ENCODE measurements at places on chromosomes 3 and 15.
A peak's percentile ranks its signal among the peaks of the same experiment; 100 is the strongest.

DNA sequence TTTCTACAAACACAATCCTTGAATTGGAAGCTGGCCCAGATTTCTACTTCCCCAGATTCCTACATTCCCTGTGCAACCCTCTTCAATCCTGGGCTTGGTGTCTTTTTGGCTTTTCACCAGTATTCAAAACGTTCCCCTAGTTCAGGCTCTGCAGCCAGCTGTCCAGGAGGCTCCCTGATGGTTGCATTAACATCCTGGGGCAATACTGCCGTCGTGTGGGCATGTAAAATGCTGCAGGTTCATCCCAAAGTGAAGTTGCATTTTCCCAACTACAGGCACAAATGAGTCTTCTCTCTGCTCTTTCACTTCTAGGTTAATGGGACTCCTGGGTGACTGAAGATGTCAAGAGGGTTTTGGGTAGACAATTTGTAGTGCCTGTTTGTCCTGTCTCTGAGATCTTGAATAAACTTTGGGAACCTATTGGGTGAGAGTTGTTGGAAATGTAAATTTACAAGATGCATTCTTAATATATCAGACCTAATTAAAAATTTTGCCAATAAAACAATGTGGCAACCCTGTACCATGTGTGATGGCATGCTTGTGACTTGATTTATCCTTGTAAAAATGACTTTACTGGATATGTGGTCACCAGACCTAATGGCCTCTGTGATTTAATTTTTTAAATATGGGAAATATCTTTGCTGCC lies 28.6 kb downstream of the SOX14 start:
- DNase-seq, result no peak

DNA sequence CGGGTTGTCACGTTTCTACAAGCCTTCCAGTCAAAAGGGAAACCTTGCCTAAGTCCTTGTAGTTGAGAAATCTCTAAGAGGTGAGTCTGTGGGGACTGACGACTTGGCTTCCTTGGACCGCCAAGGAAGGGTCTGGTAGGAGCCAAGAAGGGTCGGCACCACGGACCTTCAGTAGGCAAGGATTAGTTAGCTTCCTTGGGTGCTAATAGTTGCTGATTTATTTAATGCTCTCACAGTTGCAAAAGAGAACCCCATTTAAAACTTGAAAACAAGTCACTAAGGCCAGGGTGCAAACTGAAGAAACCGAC lies 361 bp upstream of the LCMT2 start:
- DNase-seq, result no peak

DNA sequence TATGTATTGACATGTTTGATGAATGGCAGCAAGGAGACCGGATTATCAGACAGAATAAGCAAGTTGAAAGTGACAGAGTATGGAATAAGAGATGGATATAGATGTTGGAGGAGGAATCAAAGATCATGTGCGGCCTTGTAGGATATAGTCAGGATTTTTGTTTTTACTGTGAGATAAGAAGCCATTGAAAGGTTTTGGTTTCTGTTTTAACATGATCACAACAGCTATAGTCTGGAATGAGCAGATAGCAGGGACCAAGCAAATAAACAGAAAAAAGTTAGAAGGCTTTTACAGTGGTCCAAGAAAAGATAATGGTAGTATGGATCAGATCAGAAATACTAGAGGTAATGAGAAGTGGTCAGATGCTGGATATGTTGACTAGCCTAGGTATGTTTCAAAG lies 52.6 kb downstream of the SLC12A6 start:
- DNase-seq, result no peak

GRCh38 chr15:60526127-60526616 lies 47.2 kb upstream of the ICE2 start:
- no peak for DNase-seq

DNA sequence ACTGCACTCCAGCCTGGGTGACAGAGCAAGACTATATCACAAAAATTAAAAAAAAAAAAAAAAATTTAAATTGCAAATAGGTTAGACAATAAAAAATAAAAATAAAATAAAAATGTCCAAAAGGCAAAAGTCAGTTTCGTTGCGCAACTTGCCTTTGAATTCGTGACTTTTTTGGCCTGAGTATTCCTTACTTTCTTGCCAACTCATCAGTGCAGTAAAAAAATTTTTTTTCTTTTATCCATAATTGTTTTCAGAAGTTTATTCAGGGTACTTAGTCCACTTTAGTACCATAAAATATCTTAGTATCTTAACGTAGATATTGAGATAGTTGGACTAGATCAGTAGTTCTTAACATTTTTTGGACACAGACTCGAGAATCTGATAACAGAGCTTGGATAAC lies 22.4 kb upstream of the CILP start:
- DNase-seq, result no peak

- DNase-seq, result no peak
These were observed 1.9 kb upstream of the TRIM71 start for GRCh38 chr3:32815841-32816438.

- DNase-seq, result peak; percentile 40
These were observed at the start of gene HEG1 for GRCh38 chr3:125055913-125056745. TSS of gene HEG1 (minus strand) at chr3:125055997. CDS start at chr3:125055890, 107 bp downstream.

DNA sequence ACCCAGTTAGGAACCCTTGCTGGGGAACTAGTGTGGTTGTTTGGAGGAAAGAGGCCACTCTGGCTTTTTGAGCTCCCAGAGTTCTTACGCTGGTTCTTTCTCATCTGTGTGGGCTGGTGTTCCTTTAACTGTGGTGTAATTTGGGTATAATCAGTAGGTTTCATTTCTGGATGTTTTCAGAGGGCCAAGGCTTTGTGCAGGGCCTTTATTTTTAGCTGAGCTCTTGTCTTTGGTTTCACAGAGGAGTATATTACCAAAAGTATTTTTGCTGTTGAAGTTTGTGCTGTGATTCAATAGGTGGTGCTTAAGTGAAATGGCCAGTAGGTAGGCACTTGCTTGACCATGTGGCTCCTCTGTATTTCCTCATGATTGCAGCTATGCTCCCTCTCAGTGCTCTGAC lies 357.9 kb downstream of the KCNH8 start:
- no peak for DNase-seq

- no peak for DNase-seq
These were observed 43.6 kb downstream of the DNAH12 start for GRCh38 chr3:57500506-57500905.

DNA sequence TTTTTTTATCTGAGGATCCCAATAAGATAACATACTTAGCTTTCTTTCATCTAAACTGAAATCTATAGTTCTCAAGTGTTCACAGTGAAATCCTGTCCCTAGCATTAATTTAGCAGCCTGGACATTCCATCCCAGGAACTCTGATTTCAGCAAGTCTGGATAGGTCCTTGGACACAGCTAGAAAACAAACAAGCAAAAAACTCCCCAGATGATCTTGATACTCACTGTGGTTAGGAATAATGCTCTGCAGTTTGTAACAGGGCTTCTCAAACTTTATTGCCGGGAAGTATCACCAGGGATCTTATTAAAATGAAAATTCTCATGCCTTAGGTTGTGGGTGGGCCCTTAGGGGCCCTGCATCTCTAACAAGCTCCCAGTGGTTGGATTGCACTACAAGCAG lies 24.3 kb downstream of the THBS1 start:
- no peak for DNase-seq

DNA sequence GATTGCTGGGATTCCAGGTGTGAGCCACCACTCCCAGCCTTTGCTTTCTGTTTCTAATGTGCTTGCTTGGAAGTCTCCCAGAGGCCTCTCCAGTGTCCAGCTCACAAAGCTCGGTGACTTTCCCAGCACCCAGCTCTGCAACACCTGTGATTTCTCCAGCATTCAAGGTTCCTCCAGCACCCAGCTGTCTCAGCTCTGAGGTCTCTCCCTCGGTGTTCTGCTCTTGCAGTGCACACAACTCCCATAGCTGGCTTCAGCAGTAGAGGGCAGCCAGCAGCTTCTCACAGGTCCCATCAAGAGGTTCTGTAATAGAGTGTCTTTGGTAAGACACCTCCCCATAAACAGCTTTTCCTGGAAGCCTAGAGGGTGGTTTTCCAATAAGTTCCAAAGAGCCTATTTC lies 75.1 kb downstream of the GRM7 start:
- DNase-seq, result no peak

DNA sequence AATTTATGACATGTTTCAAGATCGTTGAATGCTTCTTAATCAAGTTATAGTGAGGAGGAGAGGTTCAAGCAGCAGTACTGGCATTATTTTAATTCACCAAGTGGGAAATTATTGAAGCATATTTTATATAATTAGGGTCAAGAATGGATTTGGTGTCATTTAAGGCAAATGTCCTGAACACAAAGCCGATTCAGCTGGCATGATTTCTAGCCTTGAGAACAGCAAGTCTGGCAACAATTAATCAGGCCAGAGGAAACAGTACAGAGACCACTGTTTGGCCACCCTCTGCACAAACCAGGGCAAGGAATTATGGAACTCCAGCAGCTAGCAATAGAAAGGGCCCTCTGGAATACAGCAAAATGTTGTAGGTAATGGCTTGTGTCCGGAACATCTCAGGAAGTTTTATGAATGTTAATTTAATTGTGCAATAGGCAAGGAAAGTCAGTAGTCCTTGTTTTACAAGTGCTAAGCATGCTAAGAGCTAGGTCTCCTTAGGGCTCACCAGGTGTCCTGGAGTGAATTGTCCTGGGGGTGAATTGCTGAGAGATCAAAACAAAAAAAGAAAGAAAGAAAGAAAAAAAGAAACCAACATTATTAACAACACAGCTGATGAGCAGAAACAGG lies 38.7 kb upstream of the SNRK start:
- DNase-seq, result no peak

- DNase-seq, result peak; percentile 92
These were observed 73.0 kb downstream of the ATP10A start for GRCh38 chr15:25790000-25790660.

DNA sequence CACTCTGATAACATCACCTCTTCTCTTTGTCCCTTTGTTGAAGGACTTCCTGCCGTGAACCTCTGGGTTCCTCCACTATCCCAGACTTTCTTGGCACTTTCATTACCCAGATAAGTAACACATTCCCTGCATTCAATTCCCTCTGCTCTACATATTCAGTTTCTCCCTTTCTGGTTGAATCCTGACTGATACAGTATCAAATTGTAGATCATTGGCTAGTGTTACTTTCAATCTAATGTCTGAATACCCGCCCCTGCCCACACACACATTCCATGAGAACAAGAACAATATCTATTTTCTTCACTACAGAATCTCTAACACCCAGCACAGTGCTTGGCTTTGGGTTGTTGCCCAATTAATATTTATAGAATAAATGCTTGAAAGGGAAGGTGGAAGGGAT lies 163.5 kb downstream of the ABHD5 start:
- DNase-seq, result no peak

GRCh38 chr3:187713504-187713903 lies 11.1 kb upstream of the RTP2 start:
- no peak for DNase-seq

DNA sequence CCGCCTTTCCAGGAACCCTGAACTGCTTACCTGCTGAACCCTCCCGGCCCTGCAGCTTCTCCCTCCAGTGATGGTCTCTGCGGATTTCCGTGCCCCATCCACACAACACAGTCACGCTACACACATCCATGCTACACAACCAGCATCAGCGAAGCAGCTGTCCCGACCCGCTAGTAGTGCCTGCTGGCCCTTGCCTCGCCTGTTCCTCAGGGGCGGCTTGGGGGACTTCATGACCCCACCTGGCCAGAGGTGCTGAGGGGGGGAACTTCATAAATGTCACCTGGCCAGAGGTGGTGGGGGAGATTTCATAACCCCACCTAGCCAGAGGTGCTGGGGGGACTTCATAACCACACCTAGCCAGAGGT lies 530 bp upstream of the TUBGCP5 start:
- DNase-seq, result no peak

GRCh38 chr3:61008998-61009380 lies 242.3 kb downstream of the FHIT start:
- peak; percentile 46 for DNase-seq

DNA sequence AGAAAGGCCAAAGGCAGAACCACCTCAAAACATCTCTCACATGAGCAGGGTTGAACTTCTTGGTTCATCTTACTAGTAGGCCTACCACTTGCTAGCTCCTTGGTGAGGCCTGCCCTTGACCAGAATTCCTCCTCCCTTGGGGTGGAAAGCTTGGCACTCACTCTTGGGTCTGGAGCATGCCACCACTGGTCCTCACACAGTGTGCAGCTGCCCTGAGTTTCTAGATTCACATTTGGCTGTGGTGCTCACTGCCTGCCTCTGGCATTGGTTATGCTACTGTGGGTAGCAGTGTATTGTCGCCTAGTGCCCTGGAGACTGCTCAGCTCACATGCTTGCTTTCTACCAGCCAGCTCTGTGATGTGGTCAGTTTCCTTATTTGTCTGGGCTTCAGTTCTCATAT lies 23.7 kb downstream of the OXNAD1 start:
- DNase-seq, result no peak

All from bone marrow (tissue), 2 donors.